ENCODE measurements at places on chromosomes 12 and 14.

- no peak for DNase-seq
These were observed 5.8 kb downstream of the NUMB start for GRCh38 chr14:73452341-73453186.

- no peak for DNase-seq
These were observed 3.8 kb downstream of the AKAP3 start for GRCh38 chr12:4645023-4645422.

DNA sequence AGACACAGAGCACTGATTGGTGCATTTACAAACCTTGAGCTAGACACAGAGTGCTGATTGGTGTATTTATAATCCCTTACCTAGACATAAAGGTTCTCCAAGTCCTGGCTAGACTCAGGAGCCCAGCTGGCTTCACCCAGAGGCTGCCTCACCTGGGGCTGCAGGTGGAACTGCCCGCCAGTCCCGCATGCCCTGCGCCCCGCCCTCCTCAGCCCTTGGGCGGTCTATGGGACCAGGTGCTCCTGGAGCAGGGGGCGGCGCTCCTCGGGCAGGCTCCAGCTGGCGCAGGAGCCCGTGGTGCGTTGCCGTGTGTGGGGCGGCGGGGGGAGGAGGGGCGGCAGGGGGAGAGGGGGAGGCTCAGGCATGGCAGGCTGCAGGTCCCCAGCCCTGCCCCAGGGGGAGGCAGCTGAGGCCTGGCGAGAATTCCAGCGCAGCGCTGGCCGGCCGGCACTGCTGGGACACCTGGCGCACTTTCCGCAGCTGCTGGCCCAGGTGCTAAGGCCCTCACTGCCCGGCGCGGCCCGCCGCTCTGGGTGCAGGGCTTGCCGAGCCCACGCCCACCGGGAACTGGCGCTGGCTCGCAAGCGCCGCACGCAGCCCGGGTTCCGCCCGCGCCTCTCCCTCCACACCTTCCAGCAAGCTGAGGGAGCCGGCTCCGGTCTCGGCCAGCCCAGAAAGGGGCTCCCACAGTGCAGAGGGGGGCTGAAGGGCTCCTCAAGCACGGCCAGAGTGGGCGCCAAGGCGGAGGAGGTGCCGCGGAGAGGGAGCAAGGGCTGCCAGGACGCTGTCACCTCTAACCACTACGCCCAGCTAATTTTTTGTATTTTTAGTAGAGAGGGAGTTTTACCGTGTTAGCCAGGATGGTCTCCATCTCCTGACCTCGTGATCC is 3.1 kb upstream of the SLCO1B3 start:
- no peak for DNase-seq

DNA sequence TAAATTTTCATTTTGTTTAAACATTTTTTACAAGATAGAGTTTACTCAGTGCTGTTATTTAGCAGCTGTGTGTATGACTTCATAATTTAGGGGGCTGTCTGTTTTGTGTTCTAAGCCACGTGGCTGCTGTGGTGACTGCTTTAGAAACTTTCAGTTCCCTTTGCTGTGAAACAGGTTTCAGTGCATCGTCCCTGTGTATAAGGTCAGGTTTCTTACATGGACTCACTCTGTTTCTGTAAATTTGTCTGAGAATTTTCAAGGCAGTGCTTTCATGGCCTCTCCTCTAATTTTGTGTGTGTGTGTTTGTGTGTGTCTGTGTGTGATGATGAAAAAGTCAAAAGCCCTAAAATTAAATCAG is 32.4 kb downstream of the BICD1 start:
- DNase-seq: no peak

GRCh38 chr12:139585-139984 is 73.0 kb downstream of the IQSEC3 start:
- no peak for DNase-seq

GRCh38 chr12:12010277-12011039 is 60.3 kb upstream of the BCL2L14 start:
- peak; percentile 33 for DNase-seq

- DNase-seq: no peak
These were observed 2.9 kb upstream of the HOXC12 start for GRCh38 chr12:53951577-53952334.

DNA sequence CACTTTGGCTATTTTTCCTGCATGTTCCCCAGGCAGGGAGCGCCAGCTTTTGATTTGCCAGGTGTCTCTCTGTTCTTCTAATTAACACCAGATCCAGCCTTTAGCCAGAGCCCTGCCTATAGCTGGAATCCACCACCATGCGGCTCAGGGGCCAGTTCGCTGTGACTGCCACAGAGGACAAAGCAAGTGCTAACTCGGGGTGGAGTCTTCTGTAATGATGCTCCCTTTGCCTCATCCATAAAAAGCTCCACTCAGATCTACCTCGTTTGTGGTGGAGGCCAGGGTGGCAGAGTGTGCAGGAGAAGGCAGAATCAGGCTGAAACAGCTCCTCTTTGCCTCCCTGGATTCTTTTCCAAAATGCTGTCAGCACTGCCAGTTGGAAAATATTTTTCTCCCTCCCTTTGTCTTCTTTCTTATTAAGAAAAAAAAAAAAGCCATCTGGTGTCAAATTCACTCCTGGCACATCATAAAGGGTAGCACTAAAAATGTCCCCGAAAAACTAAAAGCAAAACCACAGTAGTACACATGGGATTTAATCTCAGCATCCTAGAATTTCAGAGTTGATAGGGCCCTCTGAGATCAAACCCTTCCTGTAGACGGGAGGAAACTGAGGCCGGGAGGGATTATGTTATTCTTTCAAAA is 18.0 kb upstream of the CTDSP2 start:
- no peak for DNase-seq

DNA sequence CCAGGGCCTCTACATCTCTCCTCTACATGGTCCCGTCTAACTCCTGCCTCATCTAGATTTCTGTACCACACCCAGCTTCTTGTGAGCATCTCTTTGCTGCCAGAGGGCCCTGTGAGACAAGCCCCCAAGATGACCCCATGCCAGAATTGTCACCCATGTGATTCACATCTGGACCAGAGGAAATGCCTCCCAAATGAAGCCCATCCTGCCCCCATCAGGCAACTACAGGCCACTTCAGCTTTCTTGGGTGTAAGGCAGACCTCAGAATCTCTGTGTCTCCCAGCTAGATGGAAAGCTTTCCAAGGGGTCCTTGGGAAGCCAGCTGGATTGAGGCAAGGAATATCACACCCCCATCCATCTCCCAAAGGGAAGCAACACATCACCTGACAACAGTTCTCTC is 9.3 kb upstream of the OAS3 start:
- no peak for DNase-seq

DNA sequence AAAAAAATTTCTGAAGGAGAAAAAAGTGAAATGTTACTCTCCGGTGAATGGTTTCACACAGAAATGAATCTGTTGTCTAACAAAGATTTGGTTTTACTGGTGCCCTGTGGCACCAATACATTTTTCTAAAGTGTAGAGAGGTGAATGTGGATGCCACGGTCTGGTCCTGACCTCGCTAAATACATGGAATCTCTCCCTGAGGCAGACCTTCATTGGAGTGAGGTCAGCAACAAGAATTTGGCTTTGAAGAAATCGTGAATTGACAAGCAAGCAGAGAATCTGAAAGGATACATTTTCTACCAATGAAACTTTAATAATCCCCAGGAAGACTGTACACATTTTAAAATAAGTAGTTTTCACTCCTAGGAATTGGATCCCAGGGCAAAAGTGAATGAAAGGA is 81.2 kb upstream of the OTOGL start:
- no peak for DNase-seq

GRCh38 chr12:40946612-40947194 is 241.4 kb upstream of the PDZRN4 start:
- DNase-seq: no peak

- DNase-seq: no peak
These were observed 118.7 kb downstream of the BEGAIN start for GRCh38 chr14:100468557-100468956.

DNA sequence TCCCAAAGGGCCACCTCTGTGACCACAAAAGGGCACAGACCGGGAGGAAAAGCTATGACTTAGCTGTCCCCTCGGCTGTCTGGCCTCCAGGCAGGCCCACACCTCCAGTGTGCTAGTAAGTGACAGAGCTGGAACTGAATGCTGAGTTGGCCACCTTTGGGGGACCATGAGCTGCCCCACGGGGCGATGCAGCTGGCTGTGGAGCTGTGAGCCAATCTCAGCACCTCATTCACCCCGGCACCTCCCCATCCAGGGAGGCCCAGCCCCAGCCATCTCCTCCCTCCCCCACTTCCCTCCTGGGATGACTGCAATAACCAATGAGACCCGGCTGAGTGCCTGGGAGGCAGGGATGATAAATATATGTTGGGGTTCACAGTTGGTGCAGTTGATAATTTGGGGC is 12.2 kb upstream of the TESC start:
- no peak for DNase-seq

GRCh38 chr12:83082690-83083276 is 396.1 kb downstream of the TMTC2 start:
- DNase-seq: no peak

- no peak for DNase-seq
These were observed 112.4 kb upstream of the SLC38A4 start for GRCh38 chr12:46938071-46938678.

DNA sequence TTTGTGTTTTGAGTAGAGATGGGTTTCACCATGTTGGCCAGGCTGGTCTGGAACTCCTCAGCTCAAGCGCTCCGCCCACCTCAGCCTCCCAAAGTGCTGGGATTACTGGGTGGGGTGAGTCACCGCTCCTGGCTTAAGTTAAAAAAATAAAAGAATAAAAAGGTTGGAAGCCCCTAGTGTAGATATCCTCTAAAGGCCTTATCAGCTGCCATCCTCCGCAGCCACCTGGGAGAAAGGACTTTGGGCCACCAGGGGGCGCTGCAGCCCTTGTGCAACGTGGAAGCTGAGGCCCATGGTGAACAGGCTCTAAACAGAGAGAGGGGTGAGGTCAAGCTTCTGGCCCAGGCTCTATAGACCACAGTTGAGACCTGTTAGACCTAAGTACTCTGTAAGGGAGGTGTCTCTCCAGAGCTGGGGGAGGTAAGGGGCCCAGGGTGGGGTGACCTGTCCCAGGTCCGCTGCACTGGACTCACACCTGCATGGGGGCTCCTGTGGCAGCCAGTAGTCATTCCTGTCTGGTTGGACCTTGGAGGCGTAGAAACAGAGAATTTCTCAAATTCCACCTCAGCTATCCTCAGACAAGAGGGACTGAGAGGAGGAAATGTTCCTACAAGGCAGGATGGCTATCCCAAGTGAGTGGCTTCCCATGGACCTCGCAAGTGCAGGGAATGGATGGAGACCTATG is 14.0 kb upstream of the RACGAP1 start:
- peak; percentile 83 for DNase-seq

GRCh38 chr12:92952394-92952793 is 23.3 kb upstream of the EEA1 start:
- no peak for DNase-seq

DNA sequence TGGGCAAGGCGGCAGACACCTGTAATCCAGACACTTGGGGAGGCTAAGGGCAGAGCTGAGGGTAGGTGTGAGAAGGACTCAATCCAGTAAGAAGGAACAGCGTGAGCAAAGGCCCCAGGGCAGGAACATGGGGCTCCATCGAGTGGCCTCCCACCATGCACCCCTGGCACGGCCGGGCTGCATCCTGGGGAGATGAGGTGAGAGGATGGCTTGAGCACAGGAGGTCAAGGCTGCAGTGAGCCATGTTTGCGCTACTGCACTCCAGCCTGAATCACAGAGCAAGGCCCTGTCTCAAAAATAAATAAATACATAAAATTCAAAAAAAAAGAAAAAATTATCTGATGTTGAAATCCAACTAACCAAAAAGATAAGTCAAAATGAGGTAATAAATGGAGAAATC is 58.5 kb downstream of the ARL6IP4 start:
- DNase-seq: no peak

DNA sequence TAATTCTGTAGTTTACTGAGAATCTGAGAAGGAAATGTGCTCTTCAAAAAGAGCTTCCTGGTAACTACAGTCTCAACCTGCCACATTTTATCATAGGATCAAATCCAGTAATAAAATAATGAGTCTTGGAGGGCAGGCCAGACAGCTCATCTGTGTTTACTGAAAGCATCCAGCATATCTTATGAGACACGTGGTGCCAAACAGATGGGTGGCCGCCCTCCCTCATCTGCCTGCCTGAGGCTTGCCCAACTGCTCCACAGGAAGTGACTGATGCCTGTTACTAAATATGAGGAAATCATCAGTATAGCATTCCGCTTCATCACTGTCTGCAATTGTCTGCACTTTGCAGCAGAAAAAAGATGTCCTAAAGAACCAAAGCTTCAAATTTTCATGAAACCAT is 13.5 kb downstream of the DHRS7 start:
- peak; percentile 46 for DNase-seq

DNA sequence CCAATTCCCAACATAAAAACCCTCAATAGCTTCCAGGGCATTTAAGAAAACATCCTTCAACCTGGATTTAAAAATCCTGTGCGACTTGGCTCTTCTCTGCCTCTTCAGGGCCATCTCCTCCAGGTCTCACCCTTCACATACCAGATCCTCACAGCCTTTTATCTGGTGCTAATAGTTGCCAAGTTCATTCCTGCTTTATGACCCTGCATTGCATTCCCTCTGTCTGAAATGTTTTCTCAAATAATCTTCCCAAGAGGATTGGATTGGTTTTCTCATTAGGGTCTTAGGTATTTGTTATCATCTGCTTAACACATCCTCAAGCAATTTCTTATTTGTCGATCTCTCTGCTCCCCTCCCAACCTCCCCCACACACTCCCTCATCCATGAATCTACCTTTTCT is 832.0 kb downstream of the GALC start:
- DNase-seq: no peak

DNA sequence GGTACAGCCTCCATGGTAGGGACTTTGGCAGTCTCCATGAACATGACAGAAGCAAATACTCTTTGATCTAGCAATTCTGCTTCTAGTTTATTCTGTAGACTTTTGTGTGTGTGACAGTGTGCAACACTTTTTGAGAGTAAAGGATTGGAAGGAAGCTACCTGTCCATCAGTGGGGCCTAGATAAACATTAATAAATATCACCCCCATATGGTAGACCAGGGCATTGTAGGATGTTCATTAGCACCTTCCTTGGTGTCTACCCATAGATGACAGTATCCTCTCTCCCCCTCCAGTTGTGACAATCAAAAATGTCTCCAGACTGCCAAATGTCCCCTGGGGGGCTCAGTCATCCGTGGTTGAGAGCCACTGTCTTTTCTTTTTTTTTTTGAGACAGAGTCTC is 10.8 kb downstream of the SNRNP35 start:
- no peak for DNase-seq

DNA sequence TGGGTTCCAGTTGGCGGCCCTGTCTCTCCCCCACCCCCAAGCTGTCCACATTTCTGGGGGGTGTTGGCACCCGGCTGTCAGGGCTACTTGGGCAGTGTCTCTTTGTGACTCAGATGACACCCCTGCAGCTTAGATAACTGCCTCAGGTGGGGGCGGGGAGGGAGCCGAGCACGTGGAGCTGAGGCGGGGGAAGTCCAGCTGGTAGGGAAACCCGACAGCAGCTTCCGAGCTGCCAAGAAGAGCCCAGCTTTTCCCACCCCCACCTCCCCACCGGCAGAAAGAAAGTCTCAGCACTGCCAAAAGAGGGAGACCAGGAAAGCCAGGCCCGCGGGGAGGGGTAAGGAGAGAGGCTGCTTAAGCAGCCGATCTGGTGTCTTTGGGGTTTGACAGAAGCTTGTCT is 1.4 kb downstream of the LRTM2 start:
- DNase-seq: no peak
